ENCODE measurements at places on chromosomes 11 and 22. TPM values are rescaled to one million over a fixed set of nuclear protein-coding genes. Genes with fewer than 3 reads are reported as not detected.

DNA sequence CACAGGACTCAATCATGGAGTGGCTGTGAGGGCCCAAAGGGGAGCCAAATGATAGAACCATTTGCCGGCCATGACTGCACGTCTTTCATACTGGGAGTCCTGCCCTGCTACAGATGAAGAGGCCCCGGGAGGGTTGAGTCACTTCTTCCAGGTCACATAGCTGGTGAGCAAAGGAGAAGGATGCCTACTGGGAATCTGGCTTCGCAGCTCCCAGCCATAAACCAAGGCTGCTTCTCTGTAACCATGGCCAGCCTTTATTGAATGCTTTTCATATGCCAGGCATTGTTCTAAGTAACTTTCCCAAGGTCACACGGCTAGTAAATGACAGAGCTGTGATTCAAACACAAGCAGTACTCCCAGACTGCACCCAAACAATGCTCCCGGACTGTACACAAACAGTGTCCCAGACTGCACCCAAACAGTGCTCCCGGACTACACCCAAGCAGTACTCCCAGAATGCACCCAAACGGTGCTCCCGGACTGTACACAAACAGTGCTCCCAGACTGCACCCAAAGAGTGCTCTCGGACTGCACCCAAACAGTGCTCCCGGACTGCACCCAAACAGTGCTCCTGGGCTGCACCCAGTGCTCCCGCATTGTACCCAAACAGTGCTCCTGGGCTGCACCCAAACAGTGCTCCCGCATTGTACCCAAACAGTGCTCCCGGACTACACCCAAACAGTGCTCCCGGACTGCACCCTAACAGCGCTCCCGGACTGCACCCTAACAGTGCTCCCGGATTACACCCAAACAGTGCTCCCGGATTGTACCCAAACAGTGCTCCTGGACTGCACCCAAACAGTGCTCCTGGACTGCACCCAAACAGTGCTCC is 89.8 kb downstream of the FBXO7 start:
- DNase-seq, result peak; percentile 60

DNA sequence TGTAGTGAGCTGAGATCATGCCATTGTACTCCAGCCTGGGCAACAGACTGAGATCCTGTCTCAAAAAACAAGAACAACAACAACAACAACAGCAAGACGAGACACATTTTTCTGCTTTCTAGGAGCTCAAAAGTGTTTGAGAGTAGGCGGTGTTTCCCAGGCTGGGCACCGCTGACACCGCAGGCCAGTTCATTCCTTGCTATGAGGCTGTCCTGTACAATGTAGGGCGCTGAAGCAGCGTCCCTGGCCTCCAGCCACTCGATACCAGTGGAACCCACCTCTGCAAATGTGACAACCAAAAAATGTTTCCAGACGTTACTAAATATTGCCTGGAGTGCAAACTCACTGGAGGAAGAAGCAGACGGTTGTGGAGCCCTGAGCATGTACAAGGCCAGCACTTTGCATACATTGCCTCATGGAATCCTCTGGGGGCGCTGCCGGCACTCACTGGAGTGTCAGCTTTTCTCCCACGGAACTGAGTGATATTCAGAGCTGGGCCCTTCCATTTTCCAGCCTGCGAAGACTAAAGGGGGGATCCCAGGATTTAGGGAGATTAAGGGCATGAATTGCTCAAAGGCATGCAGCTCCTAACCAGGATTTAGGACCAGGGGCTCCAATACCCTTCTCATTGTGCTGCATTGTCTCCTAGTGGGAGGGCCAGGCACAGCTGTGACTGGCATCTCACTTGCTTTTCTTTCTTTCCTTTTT is 5.8 kb upstream of the MIEF1 start:
- peak; percentile 86 for DNase-seq

DNA sequence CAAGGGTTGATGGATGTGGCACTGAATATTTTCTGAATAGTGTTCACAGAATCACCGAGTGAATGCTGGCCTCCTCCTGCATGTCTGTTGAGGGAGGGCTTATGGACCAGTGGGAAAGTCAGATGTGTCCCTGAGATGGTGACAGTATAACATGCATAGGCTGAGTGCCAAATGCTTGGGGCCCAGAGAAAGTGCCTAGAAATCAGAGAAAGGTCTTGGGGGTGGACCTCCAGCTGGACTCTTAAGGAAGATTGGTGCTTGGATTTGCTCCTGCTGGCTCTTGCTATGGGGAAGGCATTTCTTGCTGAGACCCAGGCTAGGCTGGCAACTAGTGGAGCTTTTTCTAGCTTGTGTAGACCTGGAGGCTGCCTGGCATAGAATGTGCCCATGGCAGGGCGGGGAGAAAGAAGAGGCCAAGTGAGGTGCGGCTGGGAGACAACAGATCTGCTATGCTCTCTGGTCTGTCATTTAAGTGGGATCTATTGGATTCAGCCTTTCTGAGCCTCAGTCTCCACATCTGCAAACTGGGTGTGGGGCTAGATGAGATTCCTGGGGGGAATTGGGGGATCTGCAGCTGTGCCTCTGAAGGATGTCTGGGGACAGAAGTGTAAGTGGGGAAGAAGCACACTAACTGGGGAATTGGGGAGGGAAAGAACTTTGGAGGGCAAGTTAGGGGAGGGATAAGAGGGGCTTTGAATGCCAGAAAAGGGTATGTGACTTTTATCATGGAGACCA is 27.4 kb downstream of the ZNRF3 start:
- DNase-seq, result no peak

- DNase-seq, result no peak
These were observed 5.6 kb upstream of the KIAA0930 start for GRCh38 chr22:45246060-45246985.

GRCh38 chr11:49995565-49995964 is 13.2 kb upstream of the OR4C12 start:
- DNase-seq, result peak; percentile 91

DNA sequence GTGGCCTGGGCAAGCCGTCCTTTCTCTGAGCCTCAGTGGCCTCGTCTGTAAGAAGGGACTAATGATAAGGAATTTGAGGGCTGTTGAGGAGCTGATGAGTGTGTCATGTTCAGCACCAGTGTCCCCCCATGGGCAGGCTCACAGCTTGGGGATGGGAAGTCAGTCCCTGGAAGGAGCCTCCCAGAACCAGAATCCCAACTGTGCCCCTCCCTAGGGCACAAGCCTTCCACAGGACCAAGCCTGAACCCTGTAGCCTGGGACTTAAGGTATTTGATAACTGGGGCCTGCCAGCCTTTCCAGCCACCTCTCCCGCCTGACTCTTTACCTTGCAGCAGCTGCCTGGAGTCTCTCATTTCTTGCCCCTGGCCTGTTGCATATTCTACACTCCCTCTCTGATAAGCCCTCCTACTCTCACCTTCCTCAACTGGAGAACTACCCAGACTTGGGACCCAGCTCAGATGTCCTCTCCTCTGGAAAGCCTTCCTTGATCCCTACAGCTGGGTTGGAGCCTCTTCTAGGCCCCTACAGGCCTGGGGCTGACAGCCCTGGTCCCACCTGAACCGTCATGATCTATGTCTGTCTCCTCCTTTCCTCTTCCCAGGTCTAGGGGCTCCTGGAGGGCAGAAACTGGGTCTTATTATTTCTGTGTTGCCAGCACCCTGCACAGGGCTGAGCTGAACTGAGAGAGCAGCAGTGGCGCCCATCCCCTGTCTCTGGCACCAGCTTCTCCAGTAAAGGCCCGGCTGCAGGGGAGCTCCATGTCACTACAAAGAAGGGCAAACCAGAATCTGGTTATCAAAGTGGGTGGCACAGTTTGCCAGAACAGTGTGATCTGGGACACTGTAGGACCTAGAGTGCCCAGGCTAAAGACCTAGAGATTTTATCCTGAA is 1.6 kb downstream of the P2RY2 start:
- no peak for DNase-seq

DNA sequence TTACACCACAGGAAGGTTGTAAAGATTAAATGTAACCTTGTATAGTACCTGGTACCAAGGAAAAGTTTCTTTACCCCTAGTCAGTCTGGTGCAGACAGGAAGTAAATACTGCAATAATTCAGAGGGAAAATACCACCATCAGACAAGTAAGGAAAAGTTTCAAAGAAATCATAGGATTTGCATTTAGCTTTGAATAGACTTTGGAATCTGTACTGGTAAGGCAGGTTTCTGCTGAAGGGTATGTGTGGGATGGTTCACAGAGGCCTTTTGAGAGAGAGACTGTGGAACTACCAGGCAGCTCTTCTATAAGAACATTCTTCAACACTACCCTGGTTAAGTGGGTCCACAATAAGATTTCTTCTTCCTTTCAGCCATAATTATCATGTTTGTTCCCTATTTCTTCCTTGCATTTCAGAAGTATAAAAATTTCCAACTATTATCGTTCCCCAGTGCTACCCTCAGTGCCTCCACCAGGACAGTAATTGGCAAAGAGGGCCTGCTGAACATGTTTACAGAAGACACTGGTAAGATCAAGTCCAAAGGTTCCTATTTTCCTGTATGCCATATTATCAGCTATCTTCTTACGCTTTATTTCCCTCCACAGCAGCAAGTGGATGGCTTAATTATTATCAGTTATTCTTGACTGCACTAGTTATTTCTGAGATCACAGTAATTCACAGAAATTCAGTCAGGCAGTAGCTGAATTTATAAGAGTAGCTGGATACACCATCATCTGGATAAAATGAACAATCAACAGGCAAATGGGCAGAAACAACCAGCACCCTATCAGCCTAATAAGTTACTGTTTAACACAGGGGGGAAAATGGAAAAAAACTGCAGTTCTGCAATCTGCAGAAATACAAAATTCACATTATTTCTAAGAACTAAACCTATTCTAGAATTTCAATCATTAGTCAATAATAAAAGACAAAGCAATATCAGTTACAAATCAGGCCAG is 48.5 kb downstream of the PITPNB start:
- no peak for DNase-seq

DNA sequence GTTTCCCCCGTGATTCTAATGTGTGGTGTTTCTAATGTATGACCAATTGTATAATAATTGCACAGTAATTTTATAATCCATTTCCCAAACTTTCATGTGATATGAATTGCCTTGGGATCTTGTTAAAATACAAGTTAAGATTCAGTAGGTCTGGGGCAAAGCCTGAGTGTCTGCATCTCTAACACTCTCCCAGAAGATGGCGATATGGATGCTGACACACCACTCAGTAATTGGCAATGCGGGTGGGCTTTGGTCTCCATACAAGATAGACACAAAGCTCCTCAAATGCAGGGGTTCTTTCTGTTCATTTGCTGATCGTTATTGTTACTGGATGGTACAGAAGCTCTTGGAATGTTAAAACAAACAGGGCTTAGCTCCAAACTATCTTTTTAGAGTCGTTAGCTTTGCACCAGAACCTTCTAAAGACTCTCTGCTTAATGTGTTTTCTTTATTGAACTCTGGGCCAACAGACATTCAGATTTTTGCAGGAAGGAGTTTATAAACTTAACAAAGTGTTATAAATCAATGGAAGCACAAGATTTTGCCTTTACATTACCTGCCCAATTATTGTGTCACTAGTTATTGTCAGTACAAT is 45.4 kb upstream of the ANO3 start:
- peak; percentile 21 for DNase-seq

DNA sequence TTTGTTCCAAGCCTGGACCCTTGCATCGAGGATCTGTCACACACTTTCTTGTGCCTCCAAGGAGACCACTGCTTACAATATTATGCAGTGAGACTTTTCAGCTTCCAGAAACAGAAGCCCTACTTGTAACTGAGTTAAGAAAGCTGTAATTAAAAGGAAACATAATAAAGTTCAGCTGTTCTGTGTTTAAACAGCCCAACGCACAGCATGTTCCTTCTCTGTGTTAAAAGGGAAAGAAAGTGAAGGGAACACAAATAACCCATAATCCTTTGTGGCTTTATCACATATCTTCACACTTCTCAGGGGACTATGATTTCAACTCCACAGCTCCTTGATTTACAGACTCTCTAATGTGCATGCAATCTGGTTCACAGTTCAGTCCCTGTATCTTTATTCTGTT is 200.3 kb upstream of the MTNR1B start:
- no peak for DNase-seq

GRCh38 chr11:40647295-40647694 is 812.2 kb downstream of the LRRC4C start:
- DNase-seq, result no peak

OR10A5 gene
- not detected for total RNA-seq

POLR2F gene
- total RNA-seq, result 107 TPM

TMEM191C gene
- 78.2 TPM for total RNA-seq
